Progenitor cell of endocrine pancreas (in vitro differentiated cells): ENCODE measurements at places on chromosomes 2 and 18. TPM values are rescaled to one million over a fixed set of nuclear protein-coding genes. Genes with fewer than 3 reads are reported as not detected.
A peak's percentile ranks its signal among the peaks of the same experiment; 100 is the strongest.

GRCh38 chr2:75787532-75788132 lies 76.9 kb upstream of the GCFC2 start:
- H3K27me3 ChIP-seq: no peaks in the 10 kb centered on the region
- no peak for DNase-seq
- H3K4me1 ChIP-seq: peaks cover 13% of the 10 kb centered on the region

GRCh38 chr2:66531567-66531966 lies 96.6 kb downstream of the MEIS1 start:
- peaks cover 52% of the 10 kb centered on the region for H3K4me1 ChIP-seq
- H3K27ac ChIP-seq: peak overlapping the region; percentile 77
- no peaks in the 10 kb centered on the region for H3K27me3 ChIP-seq
- peaks cover 28% of the 10 kb centered on the region for H3K36me3 ChIP-seq
- no peak overlapping the region for H3K4me3 ChIP-seq

GRCh38 chr18:77062518-77063003 lies 70.0 kb downstream of the MBP start:
- peaks cover 5% of the 10 kb centered on the region for H3K4me1 ChIP-seq
- H3K27me3 ChIP-seq: no peaks in the 10 kb centered on the region
- H3K27ac ChIP-seq: peak overlapping the region; percentile 43
- H3K36me3 ChIP-seq: peaks cover 24% of the 10 kb centered on the region
- H3K4me3 ChIP-seq: no peak overlapping the region
- DNase-seq: no peak

PNKD gene
- 54.3 and 54.5 TPM in 2 replicates for total RNA-seq

DNA sequence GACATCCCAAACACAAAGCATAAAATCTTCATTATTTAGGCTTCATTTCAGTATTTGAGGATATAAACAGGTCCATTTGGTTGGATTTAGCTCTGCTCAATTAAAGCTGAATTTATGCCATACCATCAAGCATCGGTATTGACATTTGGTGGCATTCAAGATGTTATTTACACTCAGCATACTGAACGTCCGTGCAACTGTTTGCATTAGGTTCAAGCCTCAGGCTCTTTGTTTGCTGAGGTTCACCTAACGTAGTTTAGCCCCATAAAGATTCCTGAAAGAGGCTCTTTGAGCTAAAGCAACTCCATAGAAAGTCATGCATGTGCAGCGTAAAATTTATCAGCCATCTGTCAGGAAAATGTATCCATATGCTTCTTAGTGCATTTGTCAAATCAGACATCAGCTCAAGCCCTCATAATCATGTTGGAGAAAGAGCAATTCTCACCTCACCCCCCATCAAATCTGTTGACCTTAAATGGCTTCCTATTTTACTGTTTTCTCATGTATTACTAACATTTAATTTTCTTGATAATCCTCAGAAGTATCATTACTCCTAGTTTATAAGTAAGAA lies 366.9 kb downstream of the EPHA4 start:
- H3K36me3 ChIP-seq: no peaks in the 10 kb centered on the region
- H3K4me3 ChIP-seq: no peak overlapping the region
- no peak overlapping the region for H3K27ac ChIP-seq
- H3K4me1 ChIP-seq: peaks cover 34% of the 10 kb centered on the region

GRCh38 chr2:42036413-42036812 lies 11.4 kb upstream of the PKDCC start:
- H3K4me1 ChIP-seq: peaks cover 26% of the 10 kb centered on the region
- peak overlapping the region; percentile 49 for H3K27ac ChIP-seq
- H3K36me3 ChIP-seq: no peaks in the 10 kb centered on the region
- no peaks in the 10 kb centered on the region for H3K27me3 ChIP-seq
- no peak for DNase-seq

DNA sequence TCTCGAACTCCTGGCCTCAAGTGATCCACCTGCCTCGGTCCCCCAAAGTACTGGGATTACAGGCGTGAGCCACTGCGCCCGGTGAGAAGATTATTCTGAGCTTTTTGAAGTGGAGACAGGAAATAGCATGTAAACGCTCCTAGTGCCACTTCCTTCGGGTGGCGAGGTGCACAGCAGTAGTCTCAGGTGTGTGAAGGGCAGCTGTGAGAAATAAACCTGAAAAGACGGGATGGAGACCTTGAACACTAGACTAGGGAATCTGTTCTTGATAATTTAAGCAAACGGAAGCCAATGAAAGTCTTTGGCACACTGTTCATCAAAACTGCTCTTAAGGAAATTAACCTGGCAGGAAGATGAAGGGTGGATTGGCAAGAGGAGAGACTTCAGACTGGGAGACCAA lies 439 bp upstream of the PLEKHH2 start:
- peaks cover 10% of the 10 kb centered on the region for H3K27me3 ChIP-seq
- H3K4me3 ChIP-seq: peak overlapping the region; percentile 66
- no peak overlapping the region for H3K27ac ChIP-seq
- peaks cover 2% of the 10 kb centered on the region for H3K36me3 ChIP-seq

GRCh38 chr2:182545420-182546167 lies 118.8 kb upstream of the PDE1A start:
- H3K4me1 ChIP-seq: no peaks in the 10 kb centered on the region
- H3K27me3 ChIP-seq: no peaks in the 10 kb centered on the region
- H3K27ac ChIP-seq: no peak overlapping the region
- no peaks in the 10 kb centered on the region for H3K36me3 ChIP-seq
- no peak overlapping the region for H3K4me3 ChIP-seq

DNA sequence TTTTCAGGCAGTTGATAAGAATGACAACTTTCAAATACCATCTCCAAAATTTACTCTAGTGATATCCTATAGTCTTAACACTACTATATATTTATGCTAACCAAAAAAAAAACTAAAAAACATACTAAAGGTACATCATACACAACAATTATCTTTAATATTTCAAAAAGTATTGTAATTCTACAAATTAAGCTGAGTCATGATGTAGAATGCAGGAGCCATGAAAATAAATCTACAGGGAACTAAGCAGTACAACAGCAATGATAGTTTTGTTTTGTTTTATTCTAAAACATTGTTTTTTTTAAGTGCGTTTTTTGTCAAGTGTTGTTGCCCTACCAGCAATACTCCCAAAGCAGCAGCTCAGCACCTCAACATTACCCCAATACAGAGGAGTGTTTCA lies 314.3 kb downstream of the FSIP2 start:
- no peak overlapping the region for H3K4me3 ChIP-seq
- no peak overlapping the region for H3K27ac ChIP-seq
- no peak for DNase-seq
- no peaks in the 10 kb centered on the region for H3K27me3 ChIP-seq
- no peaks in the 10 kb centered on the region for H3K4me1 ChIP-seq
- H3K36me3 ChIP-seq: no peaks in the 10 kb centered on the region

DNA sequence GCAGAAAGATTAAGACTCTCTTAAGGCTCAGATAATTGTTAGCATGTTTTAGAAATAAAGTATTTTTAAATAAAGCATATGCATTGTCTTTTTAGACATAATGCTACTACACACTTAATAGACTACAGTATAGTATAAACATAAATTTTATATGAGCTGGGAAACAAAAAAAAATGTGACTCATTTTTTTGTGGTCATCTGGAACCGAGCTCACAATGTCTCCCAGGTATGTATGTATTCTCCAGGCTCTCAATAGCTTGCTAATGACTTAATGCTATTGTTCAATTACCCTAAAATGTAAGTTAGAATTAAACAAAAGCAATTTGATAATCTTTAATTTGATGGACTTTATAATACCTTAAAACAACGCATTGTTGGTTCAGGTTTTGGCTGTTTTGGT lies 167.2 kb downstream of the NUP35 start:
- H3K4me1 ChIP-seq: peaks cover 13% of the 10 kb centered on the region
- no peak overlapping the region for H3K27ac ChIP-seq
- no peaks in the 10 kb centered on the region for H3K36me3 ChIP-seq
- H3K27me3 ChIP-seq: no peaks in the 10 kb centered on the region

- H3K27me3 ChIP-seq: no peaks in the 10 kb centered on the region
- H3K27ac ChIP-seq: no peak overlapping the region
- peaks cover 10% of the 10 kb centered on the region for H3K36me3 ChIP-seq
- no peak overlapping the region for H3K4me3 ChIP-seq
Measured at GRCh38 chr2:190205657-190206056, 114.0 kb downstream of the HIBCH start.

GPR75 gene
- total RNA-seq: 3.9 and 4.4 TPM in 2 replicates

- H3K4me1 ChIP-seq: no peaks in the 10 kb centered on the region
- no peaks in the 10 kb centered on the region for H3K27me3 ChIP-seq
- H3K27ac ChIP-seq: no peak overlapping the region
Measured at GRCh38 chr2:187438455-187438854, 9.6 kb downstream of the CALCRL start.

GRCh38 chr2:202278944-202279343 lies 13.4 kb downstream of the NOP58 start:
- DNase-seq: no peak
- no peak overlapping the region for H3K4me3 ChIP-seq
- peaks cover 11% of the 10 kb centered on the region for H3K36me3 ChIP-seq
- no peaks in the 10 kb centered on the region for H3K27me3 ChIP-seq
- H3K4me1 ChIP-seq: no peaks in the 10 kb centered on the region

DNA sequence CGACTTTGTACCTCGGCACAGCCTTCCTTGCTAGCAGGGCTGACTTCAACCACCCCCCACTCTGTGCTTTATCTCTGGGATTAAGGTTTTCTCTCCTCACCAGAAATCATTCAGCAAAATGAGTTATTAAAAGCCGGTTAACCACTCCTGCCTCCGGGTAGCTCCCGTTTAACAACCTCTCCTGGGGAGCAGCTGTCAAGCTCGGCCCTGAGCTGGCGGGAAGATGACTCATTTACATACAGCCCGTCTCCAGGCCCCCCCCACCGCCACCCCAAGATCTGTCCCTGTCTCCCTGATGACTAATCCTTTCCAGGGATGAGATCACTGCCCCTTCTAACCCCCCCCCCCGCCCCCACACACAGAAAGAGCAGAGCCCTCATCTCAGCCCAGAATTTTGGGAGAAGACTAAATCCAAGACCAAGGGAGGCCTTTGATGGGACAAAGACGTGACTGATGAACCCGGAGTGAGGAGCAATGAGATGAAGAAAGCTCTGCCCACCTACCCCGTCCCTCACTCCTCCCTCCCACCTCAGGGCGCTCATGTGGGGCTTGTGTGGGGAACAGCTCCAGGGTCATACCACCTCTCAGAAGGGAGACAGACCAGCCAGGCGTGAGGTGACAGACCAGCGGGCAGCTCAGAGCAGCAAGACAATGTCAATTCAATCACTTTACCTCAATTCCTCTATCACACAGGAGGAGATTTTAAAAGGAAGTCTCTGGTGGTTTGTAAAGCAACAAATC lies 131.4 kb downstream of the MSH2 start:
- H3K4me3 ChIP-seq: no peak overlapping the region
- DNase-seq: no peak
- no peaks in the 10 kb centered on the region for H3K4me1 ChIP-seq
- no peak overlapping the region for H3K27ac ChIP-seq
- no peaks in the 10 kb centered on the region for H3K36me3 ChIP-seq
- H3K27me3 ChIP-seq: no peaks in the 10 kb centered on the region
